SHP77 treated with DMSO at 0.1 percent for 48 hours (cell line): ENCODE measurements at places on chromosomes 2 and 18.
A peak's percentile ranks its signal among the peaks of the same experiment; 100 is the strongest.

GRCh38 chr2:64525317-64525613 lies 1.1 kb downstream of the AFTPH start:
- no peak for DNase-seq

DNA sequence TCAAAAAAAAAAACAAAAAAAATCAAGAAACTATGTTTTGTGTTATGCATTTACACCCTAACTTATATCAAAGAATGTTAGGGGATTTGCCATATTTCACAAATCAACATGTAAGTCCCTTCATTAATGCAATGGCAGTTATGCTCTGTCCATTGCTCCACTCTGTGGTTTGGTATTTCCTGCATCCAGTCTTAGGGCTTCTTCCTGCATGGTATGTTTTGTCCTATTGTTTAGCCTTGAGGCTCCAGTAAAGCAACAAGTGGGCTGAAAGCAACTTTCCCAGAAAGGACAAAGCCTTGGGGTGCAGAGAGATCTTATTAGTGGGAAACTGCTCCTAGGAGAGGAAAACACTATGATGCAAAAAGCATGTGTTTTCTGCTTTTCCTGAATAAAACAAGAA lies 474.1 kb downstream of the IRS1 start:
- DNase-seq: no peak

GRCh38 chr2:80141007-80141726 lies 163.4 kb downstream of the LRRTM1 start:
- no peak for DNase-seq

GRCh38 chr18:45657357-45658335 lies 42.4 kb downstream of the SLC14A2 start:
- no peak for DNase-seq

- no peak for DNase-seq
Observed at GRCh38 chr2:11406958-11407381, 59.0 kb downstream of the E2F6 start.

DNA sequence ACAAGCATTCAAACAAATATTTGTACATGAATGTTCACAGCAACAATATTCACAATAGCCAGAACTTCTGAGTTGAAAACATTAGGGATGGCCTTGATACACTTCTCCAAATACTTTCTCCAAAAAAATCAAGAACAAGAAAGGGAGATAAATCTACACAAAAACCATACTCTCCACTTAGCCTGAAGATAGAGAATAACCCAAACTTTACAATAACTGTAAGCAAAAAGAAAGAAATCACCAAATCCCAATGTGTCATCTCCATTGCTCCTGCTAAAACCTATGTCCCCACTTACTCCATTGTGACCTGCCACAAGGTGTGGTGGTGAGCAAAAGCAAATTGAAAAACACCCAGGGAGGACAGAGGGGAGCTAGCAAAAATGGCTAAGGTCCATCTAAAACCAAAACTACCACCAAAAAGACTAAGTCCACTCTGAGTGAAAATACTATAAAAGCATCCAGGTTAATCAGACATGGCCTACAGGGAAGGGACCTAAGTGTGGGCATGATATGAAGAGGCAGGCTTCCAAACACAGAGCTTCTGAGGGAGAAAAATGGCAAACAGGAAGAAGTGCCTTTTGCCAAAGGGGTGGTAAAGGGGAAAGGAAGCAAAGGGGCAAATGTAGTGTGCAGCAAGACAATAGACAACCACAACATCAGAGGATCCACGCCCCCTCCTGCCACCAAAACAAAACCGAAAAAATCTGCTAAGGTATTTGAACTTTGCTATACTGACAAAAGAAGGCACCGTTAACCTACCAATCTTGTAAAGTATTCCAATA lies 56.1 kb downstream of the NBAS start:
- DNase-seq: no peak

GRCh38 chr2:216837740-216838139 lies 22.1 kb downstream of the TNP1 start:
- no peak for DNase-seq

DNA sequence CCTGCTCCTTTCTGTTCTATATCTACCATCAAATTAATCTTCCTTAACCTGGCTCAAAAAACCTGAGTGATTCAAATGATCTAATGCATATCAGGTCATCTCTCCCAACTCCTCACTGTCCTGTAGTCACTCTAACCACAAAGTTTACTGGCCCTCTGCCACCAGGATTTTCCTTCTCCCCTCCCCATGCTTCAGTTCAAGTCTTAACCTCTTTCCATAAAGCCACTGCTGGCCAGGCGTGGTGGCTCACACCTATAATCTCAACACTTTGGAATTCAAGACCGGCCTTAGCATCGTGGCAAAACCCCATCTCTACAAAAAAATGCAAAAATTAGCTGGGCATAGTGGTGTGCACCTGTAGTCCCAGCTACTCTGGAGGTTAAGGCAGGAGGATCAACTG lies 7.5 kb upstream of the SP3 start:
- no peak for DNase-seq

DNA sequence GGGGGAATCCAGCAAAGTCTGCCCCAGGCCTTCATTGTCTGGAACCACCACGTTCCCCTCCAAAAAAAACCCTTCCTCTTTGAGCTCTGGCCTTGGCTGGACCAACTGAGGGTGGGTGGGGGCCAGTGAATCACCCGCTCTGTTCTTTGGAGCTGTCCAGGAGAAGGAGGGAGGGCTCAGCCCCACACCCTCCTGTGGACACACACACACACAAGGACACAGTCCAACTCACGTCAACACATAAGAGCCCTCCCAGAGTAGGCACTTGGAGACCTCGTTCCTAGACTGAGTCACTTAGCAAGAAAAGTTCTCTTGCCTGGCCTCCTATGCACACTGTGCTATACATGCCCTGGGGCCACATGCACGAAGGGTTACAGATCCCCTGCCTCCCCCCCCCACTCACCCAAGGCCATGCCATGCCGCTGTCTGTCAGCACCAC lies 1.2 kb upstream of the TNS1 start:
- DNase-seq: no peak

- no peak for DNase-seq
Observed at GRCh38 chr18:22175346-22175745, 6.0 kb downstream of the GATA6 start.

GRCh38 chr2:3126911-3127621 lies 250.6 kb downstream of the EIPR1 start:
- peak; percentile 62 for DNase-seq

- DNase-seq: no peak
Observed at GRCh38 chr2:46538393-46538792, 59.0 kb downstream of the TMEM247 start.

- peak; percentile 12 for DNase-seq
Observed at GRCh38 chr2:79638410-79638809, 125.6 kb downstream of the CTNNA2 start.

GRCh38 chr2:46846536-46846935 lies 69.1 kb downstream of the MCFD2 start:
- DNase-seq: no peak

- no peak for DNase-seq
Observed at GRCh38 chr2:113167962-113168340, 5.8 kb upstream of the PSD4 start.

DNA sequence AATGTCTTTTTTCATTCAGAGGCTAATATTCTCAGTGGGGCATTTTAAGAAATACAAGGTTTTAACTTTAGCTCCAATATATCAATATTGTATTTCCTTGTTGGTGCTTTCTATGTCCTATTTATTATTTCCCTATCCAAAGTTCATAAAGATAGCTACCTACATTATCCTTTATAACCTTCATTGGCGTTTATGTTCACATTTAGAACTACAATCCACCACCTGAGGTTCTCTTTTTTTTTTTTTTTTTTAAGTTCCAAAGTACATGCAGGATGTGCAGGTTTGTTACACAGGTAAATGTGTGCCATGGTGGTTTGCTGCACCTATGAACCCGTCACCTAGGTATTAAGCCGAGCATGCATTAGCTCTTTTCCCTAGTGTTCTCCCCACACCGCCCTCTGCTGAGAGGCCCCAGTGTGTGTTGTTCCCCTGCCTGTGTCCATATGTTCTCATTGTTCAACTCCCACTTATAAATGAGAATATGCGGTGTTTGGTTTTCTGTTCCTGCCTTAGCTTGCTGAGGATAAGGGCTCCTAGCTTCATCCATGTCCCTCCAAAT lies 694.6 kb downstream of the SUCLG1 start:
- no peak for DNase-seq

- DNase-seq: no peak
Observed at GRCh38 chr2:240992572-240993291, 5.7 kb upstream of the SNED1 start.

DNA sequence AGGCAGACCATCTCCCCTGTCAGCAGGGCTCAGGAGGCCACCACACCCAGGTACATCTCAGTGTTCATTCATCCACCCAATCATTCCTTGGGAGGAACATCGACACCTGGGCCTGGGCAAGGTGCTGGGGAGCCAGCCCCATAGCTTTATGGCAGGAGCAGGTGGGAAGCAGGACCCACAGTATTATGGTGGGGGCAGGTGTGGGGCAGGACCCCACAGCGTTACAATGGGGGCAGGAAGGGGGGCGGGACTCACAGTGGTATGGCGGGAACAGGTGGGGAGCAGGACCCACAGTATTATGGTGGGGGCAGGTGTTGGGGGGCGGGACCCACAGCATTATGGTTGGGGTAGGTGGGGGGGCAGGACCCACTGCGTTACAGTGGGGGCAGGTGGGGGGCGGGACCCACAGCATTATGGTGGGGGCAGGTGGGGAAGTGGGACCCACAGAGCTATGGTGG lies 128.9 kb upstream of the HS6ST1 start:
- DNase-seq: no peak

DNA sequence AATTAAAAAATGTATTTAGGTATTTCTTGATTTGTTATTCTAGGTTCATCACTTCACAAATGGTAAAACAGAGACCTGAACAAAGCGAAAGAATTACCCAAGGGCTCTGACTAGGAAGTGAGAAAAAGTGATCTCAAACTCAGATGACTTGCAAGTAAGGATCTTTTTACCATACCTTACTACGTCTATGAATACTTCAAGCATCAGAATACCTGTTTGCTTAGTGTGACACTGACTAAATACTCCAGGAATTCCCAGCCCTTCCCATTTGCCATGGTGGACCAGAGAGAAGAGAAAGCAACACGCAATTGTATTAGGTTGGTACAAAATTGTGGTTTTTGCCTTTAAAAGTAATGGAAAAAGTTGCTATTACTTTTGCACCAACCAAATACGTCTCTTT lies 35.8 kb upstream of the FIGN start:
- DNase-seq: no peak

- no peak for DNase-seq
Observed at GRCh38 chr2:156470975-156471583, 34.9 kb downstream of the GPD2 start.

- no peak for DNase-seq
Observed at GRCh38 chr18:61637905-61638595, 254.8 kb downstream of the RNF152 start.

GRCh38 chr18:72672364-72673184 lies 128.4 kb upstream of the CBLN2 start:
- peak; percentile 15 for DNase-seq

GRCh38 chr18:617970-618504 lies 21.2 kb downstream of the CLUL1 start:
- no peak for DNase-seq

DNA sequence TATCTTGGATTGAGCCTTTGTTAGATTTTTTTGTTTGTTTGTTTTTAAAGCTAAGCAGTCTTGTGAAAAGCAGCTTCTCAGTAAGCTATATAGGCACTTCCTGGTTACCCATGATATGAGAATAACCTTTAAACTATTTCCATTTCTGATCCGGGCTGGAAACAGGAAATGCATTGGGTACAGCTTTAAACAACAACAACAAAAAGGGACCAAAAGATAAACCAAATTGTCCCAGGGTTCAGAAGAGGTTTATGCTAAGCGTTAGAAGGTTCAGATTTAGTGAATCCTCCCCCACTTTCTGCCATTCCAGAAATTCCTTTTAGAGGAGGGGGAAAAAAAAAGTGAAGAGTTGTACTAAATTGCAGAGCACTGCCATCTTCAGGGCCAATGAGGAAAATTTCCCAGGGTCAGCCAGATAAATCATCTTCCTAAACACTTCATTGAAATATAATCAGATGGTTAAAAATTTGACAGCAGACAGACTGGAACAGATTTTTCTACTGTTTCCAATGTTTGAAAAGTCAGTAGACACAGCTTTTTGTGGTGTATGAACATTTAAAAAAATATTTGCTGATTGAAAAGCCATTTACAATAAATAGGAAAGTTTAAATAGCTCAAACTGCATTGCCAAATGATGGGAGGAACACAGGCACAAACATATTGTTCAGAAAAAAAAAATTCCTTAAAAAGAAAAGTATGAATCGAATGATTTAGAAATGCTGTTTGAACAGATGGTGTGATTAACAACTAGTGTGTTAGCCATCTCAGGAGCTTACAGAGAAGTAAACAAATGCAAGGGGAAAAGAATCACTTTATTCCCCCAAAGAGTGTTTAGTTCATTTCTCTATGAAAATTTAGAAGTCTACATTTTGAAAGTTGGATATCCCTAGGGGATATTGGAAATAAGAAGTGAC lies 189.9 kb upstream of the TANK start:
- DNase-seq: no peak

- no peak for DNase-seq
Observed at GRCh38 chr2:176107731-176108181, 676 bp downstream of the HOXD11 start.

DNA sequence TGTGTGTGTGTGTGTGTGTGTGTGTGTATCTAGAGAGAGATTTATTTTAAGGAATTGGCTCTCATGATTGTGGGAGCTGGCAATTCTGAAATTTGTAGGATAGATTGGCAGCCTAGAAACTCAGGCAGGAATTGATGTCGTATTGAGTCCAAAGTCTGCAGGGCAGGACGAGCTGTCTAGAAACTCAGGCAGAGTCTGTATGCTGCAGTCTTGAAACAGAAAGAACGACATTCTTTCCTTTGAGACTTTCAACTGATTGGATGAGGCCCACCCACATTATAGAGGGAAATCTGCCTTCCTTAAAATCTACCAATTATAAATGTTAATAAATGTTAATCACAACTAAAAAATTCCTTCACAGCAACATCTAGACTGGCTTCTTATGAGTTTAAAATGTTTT lies 436.6 kb upstream of the FANCL start:
- DNase-seq: no peak

GRCh38 chr2:124283096-124283495 lies 258.0 kb downstream of the CNTNAP5 start:
- peak; percentile 35 for DNase-seq

DNA sequence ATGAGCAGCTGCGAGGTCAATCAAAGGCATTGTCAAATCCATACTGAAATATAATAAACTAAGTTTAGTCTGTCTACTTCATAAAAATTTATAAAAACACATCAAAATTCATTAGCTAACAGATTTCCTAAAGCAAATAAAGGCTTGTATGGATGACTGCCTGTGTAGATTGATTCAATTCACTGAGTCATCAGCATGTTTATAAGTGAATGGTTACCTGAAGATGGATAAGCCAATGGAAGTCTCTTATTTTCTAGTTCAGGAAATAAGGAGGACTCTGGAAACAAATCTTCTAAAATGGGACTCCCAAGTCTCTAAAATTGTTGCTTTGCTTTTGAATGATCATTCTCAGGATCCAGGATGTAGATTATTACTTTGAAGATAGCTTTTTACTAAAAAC lies 57.0 kb upstream of the HNRNPA3 start:
- no peak for DNase-seq

DNA sequence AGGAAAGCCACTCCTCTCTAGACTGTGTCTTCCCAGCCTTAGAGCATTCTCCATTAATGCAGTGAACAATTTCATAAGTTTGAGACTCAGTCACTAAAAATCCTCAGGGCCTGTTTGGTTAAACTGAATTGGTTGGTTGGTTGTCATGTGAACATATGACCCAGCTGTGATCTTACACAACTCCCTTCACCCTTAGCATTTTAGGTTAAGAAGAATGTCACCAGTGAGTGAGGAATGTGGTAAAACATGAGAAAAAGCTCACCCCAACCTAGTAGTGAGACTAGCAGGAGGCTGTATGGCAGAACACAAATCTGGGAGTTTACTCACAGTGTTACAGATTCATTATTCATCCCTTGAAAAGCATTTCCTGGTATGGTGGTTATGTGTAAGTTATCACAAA lies 32.4 kb downstream of the LHCGR start:
- DNase-seq: no peak
